ENCODE measurements at places on chromosomes 2 and 18. TPM values are rescaled to one million over a fixed set of nuclear protein-coding genes. Genes with fewer than 3 reads are reported as not detected.

GRCh38 chr2:64130333-64130732 lies 13.9 kb downstream of the PELI1 start:
- DNase-seq = no peak
- H3K4me1 ChIP-seq = no peaks in the 10 kb centered on the region
- H3K27me3 ChIP-seq = no peaks in the 10 kb centered on the region
- H3K36me3 ChIP-seq = no peaks in the 10 kb centered on the region

- DNase-seq = no peak
- H3K4me3 ChIP-seq = no peak overlapping the region
- H3K36me3 ChIP-seq = no peaks in the 10 kb centered on the region
- H3K4me1 ChIP-seq = no peaks in the 10 kb centered on the region
Observed at GRCh38 chr2:176164201-176164600, 7.1 kb downstream of the HOXD3 start.

- peaks cover 7% of the 10 kb centered on the region for H3K27me3 ChIP-seq
- no peak overlapping the region for H3K4me3 ChIP-seq
- peaks cover 7% of the 10 kb centered on the region for H3K4me1 ChIP-seq
- DNase-seq = peak; percentile 8
- no peak overlapping the region for H3K27ac ChIP-seq
Observed at GRCh38 chr2:101152272-101153076, 1.3 kb upstream of the TBC1D8 start.

Gene CCDC195
- total RNA-seq = not detected

Gene KIAA2012
- total RNA-seq = under 0.01 TPM

Gene CENPO
- total RNA-seq = 24.2 TPM

Gene GLI2
- total RNA-seq = 4.7 TPM

Data from IMR-90 (cell line).